HepG2 (cell line): ENCODE measurements at places on chromosomes 3 and 15.
A peak's percentile ranks its signal among the peaks of the same experiment; 100 is the strongest.

DNA sequence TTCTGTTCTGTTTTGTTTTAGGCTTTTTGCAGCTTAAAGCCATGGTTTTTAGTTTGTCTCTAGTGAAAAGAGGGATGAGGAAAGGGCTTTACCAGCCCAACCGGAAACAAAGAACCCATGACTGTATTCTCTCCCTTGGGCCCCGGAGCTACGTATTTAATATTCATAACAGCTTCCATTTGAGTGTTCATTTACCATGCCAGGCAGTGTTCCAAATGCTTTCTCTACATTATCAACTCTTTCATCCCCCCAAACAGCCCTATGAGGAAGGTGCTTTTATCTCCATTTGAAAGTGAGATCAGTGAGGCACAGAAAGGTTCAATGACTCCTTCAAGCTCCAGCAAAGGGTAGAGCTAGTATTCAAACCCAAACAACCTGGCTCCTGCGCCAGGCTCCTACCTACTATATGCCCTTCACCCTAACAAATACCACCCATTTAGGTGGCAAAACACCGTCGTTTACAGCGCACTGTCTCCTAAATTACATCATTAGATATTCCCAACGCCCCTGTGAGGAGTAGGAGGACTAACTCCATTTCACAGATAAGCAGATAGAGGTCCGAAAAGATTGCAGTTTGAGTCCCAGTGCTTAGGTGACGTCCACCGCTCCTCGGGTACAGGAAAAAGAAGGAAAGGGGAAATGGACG lies 27.9 kb downstream of the GTPBP8 start:
- DNase-seq, result no peak

GRCh38 chr3:48747015-48747615 lies 30.1 kb upstream of the IP6K2 start:
- peak; percentile 29 for DNase-seq

DNA sequence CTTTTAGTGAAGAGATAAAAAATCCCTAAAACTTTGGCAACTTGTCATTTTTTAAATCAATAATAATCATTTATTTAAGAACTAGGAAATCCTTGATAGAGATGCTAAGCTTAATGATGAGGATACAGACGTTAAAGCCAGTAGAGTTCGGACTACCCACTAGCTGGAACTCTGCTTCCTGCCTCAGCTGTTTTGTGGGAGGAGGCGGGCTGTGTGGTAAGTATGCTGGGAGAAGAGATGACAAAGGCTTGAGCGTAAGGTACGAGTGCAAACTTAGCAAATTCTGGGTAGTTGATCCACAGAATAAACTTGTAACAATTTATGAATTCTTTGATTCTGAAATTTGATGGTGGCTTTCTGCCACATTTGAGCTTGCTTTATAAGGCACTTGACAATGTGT lies 111.2 kb upstream of the NANOGP8 start:
- DNase-seq, result no peak

- no peak for DNase-seq
Observed at GRCh38 chr3:82938821-82939328, 1177.4 kb upstream of the GBE1 start.

- no peak for DNase-seq
Observed at GRCh38 chr3:189139611-189139940, 32.2 kb upstream of the TPRG1 start.

DNA sequence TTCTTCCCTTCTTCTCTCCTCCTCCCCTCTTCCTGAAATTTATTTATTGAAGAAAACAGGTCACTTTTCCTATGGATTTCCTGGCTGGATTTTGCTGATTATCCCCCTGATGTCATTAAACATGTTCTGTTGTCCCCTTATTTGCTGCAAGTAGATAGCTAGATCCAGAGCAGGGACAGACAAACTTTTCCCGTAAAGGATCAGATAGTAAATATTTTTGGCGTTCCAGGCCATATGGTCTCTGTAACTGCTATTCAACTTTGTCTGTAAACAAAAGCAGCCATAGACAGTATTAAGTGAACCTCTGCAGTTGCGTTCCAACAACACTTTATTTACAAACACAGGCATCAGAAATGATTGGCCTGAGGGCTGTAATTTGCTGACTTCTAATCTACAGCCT lies 241.3 kb downstream of the NEK10 start:
- DNase-seq, result no peak
